ENCODE measurements at places on chromosomes 7 and 10.

- peak; percentile 86 for DNase-seq
Observed at GRCh38 chr10:33112831-33113455, 154.9 kb upstream of the ITGB1 start.

- peak; percentile 75 for DNase-seq
Observed at GRCh38 chr7:101792051-101792681, 25.3 kb upstream of the CUX1 start.

DNA sequence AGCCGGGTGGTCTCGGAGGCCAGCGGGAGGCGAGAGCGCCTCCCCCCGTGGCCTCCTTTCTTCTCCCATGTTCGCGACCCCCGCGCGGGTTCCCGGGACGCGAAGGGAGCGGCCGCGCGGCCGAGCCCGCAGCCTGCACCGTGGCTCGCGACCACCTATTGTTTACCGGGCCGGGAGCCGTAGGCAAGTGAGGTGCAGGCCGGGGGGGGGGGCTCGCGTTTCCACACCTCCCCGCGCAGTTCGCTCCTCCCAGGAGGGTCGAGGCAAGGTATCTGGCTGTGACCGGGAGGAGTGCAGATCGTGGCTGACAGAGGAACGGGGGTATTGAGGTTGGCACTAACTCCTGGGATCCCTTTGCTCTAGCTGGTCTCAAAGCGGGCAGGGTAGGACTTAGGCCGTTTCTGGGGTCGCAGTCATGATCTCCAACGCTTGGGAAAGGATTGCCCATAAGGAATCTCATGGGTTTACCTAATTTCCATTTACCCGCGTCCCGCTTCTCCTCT lies 734 bp downstream of the PTPN12 start:
- DNase-seq: no peak

- peak; percentile 97 for DNase-seq
Observed at GRCh38 chr7:116443101-116443523, 56.4 kb upstream of the CAV2 start.

- no peak for DNase-seq
Observed at GRCh38 chr7:20354610-20355528, 24.2 kb downstream of the ITGB8 start.

DNA sequence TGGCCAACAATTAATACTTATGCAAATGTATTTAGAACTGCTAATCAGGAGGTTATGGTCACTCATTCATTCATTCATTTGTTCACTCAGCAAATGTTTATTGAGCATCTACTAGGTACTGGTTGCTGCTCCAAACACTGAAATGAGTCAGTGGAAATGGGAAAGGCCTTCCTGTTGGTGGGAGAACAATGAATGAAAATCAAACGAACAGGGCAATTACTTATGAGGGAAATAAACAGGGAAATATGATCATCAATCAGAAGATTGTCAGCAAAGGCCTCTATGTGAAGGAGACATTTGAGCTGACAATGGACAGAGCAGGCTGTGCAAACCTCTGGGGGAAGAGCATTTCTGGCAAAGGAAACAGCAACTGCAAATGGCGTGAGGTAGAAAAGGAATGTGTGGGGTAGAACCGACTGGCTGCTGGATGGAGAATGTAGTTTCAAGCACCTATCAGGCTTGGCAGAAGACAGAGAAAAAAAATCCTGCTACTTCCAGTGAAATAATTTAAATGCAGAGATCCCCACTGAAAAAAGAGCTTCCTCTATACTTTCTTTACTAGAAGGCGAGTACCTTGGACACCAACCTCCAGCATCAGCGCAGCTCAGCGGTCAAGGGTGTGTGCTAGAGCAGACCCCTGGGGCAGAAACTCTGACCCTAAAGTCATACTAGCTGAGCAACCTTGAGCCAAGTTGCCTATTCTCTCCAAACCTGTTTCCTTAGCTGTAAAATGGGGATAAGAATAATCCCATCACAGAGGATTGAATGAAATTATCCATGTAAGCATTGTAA lies 108.8 kb upstream of the EEPD1 start:
- no peak for DNase-seq

GRCh38 chr10:109846832-109847231 lies 76.5 kb downstream of the XPNPEP1 start:
- DNase-seq: no peak

DNA sequence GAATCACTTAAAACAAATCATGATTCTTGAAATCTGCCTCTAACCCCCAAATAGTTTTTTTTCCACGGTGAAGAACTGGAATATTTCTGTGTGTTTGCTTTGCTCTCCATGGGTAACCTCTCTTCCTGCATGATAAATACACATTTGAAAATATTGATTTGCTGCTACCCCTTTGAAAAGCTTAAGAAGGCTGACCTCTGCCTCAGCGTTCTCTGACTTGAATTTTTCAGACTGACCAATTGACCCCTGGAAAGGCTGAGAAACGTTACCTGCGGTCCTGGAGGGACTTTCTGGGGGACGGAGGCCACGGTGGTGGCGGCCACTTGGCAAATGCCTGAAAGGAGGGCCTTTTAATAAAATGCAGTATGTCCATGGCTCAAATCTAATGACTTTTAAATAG lies 520.2 kb downstream of the LRMDA start:
- DNase-seq: no peak

DNA sequence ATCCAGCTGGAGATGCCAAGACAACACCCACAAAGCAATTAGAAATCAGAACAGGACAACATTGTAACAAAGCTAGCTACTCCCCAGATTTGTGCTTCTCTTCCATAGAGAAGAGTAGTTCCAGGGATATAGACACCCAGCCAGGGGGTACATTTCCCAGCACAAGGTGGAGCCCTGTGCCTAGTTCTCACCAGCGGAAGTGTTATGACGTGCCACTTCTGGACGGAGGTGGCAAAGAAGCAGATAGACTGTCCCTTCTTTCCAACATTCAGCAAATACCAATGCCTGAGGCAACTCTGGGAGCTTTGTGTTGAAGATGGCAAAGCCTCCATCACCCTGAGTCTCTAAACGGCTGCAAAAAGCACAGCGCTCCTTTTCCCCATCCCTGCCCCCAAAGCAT lies 23.4 kb upstream of the GSAP start:
- DNase-seq: peak; percentile 31

DNA sequence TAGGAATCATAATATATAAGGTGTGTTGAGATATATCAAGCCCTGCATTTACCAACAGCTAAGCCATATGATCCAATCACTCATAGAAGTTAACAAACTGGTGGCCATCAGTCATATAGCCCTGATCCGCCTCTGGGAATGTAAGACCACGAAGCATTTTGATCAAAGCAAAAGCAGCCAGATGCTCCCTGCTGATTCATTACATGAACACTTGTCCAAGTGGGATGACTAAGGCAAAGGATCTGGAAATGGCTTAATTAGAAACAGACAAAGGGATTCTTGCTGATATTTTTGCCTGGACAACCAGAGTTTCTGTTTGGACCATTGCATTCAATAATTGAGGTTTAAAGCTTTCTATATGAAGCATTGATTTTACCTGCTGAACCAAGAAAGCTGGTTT lies 535.5 kb downstream of the GPAM start:
- DNase-seq: peak; percentile 85

GRCh38 chr10:80410122-80410521 lies 1.8 kb downstream of the PRXL2A start:
- DNase-seq: no peak

- DNase-seq: peak; percentile 39
Observed at GRCh38 chr10:60943316-60944057, 498 bp downstream of the RHOBTB1 start.

DNA sequence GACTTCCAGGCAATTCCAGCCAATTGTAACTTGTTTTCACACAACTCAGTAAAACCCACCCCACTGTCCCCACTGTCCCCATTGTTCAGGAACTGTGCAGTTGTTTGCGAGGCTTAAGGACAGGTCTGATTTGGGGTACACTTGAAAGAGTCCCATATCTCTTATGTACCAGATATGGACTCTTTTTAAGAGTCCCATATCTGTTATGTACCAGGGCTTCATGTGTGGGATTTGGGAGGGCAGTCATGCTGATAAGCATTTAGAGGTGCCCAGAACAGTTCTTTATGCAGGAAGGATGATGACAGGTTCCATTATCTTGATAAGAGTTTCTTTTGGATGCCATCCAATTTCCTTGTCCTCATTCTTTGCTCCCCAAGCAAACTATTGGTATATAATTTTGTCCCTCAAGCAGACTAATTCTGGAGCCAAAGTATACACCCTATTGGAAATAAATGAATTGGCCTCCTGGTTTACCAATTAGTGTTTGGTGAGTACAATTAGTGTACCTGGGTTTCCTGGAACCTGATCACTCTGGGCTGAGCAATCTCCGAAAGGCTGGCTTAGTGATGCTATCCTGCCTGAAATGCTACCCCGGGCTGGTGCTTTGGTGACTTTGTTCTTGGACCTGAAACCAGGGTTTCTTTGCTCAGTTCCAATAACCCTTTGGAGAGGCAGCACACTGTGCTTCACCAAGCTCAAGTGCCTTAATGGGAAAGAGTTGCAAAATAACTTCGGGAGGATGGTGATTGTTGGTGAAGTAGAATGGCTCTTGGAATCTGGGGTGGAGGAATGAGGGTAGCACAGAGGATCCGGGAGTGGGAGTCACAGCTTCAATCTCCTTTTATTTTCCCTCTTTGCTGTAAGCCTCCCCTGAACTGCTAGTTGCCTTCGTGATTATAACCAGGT lies 6.2 kb upstream of the DMBT1 start:
- DNase-seq: no peak

DNA sequence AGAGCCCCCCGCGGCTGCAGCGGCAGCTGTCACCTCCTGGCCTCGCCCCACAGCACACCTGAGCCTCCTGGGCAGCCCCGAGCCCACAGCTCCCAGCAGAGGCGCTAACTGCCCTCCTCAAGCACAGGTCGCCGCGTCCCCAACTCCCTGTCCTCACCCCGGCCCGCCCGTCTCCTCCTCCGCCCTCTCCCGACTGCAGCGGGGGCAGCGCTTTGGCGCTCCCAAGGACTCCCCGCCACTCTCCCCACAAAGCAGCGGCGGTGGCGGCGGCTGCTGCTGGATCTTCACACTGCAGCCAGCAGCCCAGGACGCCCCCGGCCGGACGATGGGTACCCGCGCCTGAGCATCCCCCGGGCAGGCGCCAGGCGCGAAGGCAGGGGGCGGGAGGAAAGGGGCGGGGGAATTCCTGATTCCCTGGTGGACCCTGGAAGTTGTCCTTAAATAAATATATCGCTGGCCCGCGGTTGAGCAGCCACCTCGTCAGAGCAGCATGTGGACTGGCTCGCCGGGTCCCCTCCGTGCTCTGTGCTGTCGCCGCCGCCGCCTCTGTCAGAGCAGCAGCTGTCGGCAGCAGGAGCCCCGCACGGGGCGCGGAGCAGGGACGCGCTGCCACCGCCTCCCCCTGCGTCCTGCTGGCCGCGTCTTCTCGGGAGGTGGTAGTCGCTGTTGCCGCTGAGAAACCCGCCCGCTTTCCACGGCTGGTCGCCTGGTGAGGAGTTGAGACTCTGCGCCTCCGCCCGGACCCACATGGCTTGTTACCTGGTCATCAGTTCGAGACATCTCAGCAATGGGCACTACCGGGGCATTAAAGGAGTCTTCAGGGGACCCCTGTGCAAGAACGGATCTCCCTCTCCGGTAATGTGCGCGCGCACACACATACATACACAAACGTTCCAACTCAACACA lies at the start of gene ZNF804B:
TSS of gene ZNF804B (plus strand) at position 471 of the 906 bp plus-strand sequence. CDS start at position 748, 277 bp downstream.
- DNase-seq: no peak

DNA sequence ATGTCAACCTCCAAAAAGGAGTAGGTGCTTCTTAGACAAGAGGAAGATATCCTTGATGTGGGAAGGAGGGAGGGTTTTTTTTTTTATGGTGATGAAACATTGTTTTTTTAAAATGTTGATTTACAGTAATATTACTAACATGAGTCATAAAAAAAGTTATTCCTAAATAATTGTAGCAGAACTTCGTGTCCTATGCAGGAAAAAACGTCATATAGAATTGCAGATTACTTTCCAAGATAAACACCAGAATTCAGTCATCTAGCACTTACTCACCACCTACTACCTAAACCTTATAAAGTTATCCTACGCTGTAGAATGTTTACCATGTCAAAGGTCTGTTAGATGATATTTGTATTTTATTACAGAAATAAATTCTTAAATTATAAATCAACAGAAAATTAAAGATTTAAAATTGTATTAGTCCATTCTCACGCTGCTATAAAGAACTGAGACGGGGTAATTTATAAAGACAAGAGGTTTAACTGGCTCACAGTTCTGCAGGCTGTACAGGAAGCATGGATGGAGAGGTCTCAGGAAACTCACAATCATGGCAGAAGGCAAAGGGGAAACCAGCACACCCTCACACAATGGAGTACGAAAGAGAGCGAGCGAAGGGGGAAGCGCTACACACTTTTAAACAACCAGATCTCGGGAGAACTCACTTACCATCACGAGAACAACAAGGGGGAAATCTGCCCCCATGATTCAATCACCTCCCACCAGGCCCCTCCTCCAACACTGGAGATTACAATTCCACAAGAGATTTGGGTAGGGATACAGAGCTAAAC lies 105.2 kb upstream of the NEBL start:
- peak; percentile 12 for DNase-seq

GRCh38 chr7:151386301-151387160 lies 23.3 kb downstream of the WDR86 start:
- no peak for DNase-seq

Measured in fibroblast of the aortic adventitia (primary cell).